ENCODE measurements at places on chromosomes 7 and 10. TPM values are rescaled to one million over a fixed set of nuclear protein-coding genes. Genes with fewer than 3 reads are reported as not detected.

Gene MKI67
- total RNA-seq = 159 TPM

Gene MRM2
- total RNA-seq = 47.8 TPM

Gene NT5C2
- total RNA-seq = 56.5 TPM

Gene HECTD2
- total RNA-seq = 6.2 TPM

Gene ZNF736
- 21.3 TPM for total RNA-seq

Gene INA
- 1.5 TPM for total RNA-seq

Gene C10orf53
- total RNA-seq = not detected

Gene USP54
- 9.7 TPM for total RNA-seq

Gene GPR15LG
- total RNA-seq = not detected

Gene GJD4
- total RNA-seq = not detected

Gene ADAM22
- total RNA-seq = 1.5 TPM

Gene ICA1
- 2.3 TPM for total RNA-seq

DNA sequence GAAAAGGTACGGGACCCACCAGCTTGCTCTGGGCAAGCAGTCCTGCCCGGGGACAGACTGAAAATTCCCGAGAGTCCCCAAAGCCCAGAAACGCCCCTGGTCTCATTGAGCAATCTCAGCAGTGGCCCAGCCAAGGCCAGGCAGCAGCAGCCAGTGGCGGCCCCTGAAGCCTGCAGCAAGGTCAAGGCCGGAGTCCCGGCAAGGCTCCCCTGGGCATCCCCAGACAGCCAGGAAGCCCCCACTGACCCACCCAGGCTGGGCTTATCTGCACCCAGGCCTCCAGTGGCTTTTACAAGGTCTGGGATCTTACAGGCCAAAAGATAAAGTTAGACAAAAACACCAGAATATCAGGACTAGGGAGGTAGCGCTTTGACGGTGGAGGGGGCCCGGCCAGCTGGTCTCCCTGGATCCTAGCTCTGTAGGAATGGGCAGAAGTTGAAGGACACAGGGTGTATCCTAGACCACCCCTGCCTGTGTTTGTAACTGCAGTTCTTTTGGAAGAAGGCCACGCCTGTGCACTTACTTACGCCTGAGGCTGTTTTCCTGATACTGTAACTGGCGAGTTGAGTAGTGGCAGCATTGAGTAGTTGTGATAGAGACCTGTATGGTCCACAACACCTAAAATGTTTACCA, 130.5 kb upstream of the NPS start:
- no peak for DNase-seq
- no peaks in the 10 kb centered on the region for H3K36me3 ChIP-seq
- no peaks in the 10 kb centered on the region for H3K4me1 ChIP-seq
- no peak overlapping the region for H3K4me3 ChIP-seq

DNA sequence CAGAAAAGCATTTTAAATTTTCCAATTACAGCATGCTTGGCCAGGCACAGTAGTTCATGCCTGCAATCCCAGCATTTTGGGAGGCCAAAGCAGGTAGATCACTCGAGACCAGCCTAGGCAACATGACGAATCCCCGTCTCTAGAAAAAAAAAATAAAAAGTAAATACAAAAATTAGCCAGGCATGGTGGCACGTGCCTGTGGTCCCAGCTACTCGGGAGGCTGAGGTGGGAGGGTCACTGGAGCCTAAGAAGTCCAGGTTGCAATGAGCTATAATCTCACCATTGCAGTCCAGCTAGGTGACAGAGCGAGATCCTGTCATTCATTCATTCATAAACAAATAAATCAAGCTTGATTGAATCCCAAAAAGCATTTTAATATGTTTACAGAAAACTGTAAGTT, 234.9 kb downstream of the PARD3 start:
- no peak overlapping the region for H3K4me3 ChIP-seq
- DNase-seq = no peak
- no peaks in the 10 kb centered on the region for H3K4me1 ChIP-seq
- H3K27me3 ChIP-seq = peaks cover 5% of the 10 kb centered on the region
- no peaks in the 10 kb centered on the region for H3K36me3 ChIP-seq
- no peak overlapping the region for H3K27ac ChIP-seq

- no peak overlapping the region for H3K27ac ChIP-seq
- no peaks in the 10 kb centered on the region for H3K27me3 ChIP-seq
- no peaks in the 10 kb centered on the region for H3K4me1 ChIP-seq
- peaks cover 24% of the 10 kb centered on the region for H3K36me3 ChIP-seq
- no peak overlapping the region for H3K4me3 ChIP-seq
Measured at GRCh38 chr7:44561481-44561880, 12.2 kb downstream of the DDX56 start.

DNA sequence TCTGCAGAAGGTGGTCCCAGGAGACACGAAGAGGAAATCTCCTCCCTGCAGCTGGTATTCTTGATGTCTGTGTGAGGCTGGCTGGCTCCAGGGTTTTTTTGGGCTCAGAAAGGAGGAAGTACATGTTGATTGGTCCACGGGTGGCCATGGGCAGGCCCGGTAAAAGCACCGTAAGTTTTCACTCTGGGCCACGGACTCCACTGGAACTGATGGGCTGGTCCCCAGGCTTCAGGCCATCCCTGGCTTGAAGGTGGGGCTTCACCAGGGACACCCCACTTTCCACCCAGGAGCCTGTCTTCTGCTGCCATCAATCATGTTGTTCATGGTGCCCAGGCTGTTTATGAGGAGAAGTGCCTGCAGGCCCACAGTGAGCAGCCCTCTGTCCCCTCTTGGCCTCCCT, 736.8 kb downstream of the PCDH15 start:
- no peak overlapping the region for H3K27ac ChIP-seq
- H3K36me3 ChIP-seq = no peaks in the 10 kb centered on the region
- no peaks in the 10 kb centered on the region for H3K27me3 ChIP-seq
- H3K4me3 ChIP-seq = no peak overlapping the region
- no peaks in the 10 kb centered on the region for H3K4me1 ChIP-seq

GRCh38 chr7:156105337-156106106, 293.3 kb upstream of the SHH start:
- no peaks in the 10 kb centered on the region for H3K4me1 ChIP-seq
- H3K27ac ChIP-seq = no peak overlapping the region
- H3K4me3 ChIP-seq = no peak overlapping the region
- no peaks in the 10 kb centered on the region for H3K36me3 ChIP-seq

GRCh38 chr7:45149606-45150005, 8.0 kb upstream of the RAMP3 start:
- peaks cover 8% of the 10 kb centered on the region for H3K27me3 ChIP-seq
- H3K4me3 ChIP-seq = no peak overlapping the region
- DNase-seq = no peak
- no peaks in the 10 kb centered on the region for H3K4me1 ChIP-seq
- no peak overlapping the region for H3K27ac ChIP-seq
- H3K36me3 ChIP-seq = no peaks in the 10 kb centered on the region

- H3K4me3 ChIP-seq = peak overlapping the region; percentile 53
- H3K36me3 ChIP-seq = peaks cover 41% of the 10 kb centered on the region
- H3K4me1 ChIP-seq = peaks cover 57% of the 10 kb centered on the region
- DNase-seq = no peak
Measured at GRCh38 chr7:129437190-129437589, 3.0 kb downstream of the STRIP2 start.

DNA sequence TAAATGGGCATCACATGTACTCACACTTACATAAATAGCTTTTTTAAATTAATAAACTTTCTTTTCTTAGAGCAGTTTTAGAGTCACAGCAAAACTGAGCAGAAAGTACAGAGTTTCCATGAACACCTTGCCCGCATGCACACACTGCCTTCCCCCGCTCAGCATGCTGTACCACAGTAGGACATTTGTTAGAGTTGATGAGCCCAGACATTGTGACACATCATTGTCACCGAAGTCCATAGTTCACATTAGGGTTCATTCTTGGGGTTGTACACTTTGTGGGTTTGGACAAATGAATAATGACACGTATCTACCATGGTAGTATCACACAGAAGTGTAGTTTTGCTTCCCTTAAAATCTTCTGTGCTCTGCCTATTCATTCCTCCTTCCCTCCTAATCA, 23.7 kb downstream of the UBN2 start:
- H3K36me3 ChIP-seq = peaks cover 26% of the 10 kb centered on the region
- DNase-seq = no peak

DNA sequence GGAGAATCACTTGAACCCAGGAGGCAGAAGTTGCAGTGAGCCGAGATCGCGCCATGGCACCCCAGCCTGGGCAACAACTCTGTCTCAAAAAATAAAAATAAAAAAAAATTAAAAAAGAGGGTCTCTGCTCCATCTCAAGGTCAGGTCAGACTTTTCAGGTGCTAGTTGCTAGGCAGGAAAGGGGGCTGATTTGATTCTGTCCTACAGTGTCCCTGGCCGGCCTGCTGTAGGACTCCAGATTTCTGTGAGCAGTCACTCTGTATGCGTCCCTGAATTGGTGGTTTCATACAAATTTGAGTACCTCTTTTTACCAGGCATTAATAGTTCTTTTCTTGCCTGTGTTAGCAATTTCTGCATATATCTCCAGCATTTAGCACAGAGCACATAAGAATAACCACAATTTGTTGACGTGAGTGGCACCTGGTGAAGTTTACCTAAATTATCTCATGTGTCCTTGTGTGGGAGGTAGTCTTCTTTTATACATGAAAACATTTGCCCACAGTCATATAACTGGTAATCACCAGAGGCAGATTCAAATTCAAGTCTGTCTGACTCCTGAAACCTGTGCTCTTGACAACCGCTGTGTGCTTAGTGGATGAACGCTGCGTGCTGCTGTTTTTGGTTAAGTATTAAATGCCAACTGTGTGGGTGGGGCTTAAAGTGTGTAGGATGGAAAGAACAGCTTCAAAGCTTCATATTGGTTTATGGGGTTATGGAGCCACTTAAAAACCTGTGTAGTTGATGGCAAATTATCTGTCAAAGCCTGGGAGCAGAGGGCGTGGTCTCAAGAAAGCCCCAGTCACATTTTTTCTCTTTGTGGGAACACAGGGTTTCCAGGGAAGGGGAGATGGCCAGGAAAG, 3.2 kb upstream of the ZNF775 start:
- DNase-seq = no peak
- peak overlapping the region; percentile 75 for H3K4me3 ChIP-seq
- H3K36me3 ChIP-seq = peaks cover 22% of the 10 kb centered on the region
- peak overlapping the region; percentile 87 for H3K27ac ChIP-seq
- peaks cover 54% of the 10 kb centered on the region for H3K4me1 ChIP-seq
- H3K27me3 ChIP-seq = no peaks in the 10 kb centered on the region

- peaks cover 12% of the 10 kb centered on the region for H3K36me3 ChIP-seq
- H3K27ac ChIP-seq = no peak overlapping the region
- H3K4me1 ChIP-seq = no peaks in the 10 kb centered on the region
- no peaks in the 10 kb centered on the region for H3K27me3 ChIP-seq
- H3K4me3 ChIP-seq = no peak overlapping the region
Measured at GRCh38 chr7:781936-782529, 50.2 kb upstream of the SUN1 start.

DNA sequence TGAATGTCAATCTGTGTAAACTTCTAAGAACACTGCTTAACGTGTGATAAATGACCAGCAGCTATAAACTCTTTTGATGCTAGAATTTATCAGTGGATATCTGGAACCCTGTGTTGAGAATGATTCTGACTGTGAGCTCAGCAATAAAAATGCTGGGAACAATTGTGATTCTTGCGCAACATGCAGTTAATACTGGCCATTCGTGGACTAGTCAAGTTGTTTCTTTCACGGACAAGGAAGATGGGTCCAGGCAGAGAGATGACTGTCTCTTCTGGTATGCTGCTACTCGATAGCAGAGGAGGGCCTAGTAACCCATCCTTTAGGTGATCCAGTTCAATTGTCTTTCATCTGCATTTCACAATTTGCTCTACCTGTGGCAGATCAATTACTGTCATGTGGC, 394.8 kb upstream of the IGFBP3 start:
- no peak overlapping the region for H3K4me3 ChIP-seq
- no peak overlapping the region for H3K27ac ChIP-seq
- H3K4me1 ChIP-seq = no peaks in the 10 kb centered on the region
- DNase-seq = no peak
- H3K27me3 ChIP-seq = no peaks in the 10 kb centered on the region

DNA sequence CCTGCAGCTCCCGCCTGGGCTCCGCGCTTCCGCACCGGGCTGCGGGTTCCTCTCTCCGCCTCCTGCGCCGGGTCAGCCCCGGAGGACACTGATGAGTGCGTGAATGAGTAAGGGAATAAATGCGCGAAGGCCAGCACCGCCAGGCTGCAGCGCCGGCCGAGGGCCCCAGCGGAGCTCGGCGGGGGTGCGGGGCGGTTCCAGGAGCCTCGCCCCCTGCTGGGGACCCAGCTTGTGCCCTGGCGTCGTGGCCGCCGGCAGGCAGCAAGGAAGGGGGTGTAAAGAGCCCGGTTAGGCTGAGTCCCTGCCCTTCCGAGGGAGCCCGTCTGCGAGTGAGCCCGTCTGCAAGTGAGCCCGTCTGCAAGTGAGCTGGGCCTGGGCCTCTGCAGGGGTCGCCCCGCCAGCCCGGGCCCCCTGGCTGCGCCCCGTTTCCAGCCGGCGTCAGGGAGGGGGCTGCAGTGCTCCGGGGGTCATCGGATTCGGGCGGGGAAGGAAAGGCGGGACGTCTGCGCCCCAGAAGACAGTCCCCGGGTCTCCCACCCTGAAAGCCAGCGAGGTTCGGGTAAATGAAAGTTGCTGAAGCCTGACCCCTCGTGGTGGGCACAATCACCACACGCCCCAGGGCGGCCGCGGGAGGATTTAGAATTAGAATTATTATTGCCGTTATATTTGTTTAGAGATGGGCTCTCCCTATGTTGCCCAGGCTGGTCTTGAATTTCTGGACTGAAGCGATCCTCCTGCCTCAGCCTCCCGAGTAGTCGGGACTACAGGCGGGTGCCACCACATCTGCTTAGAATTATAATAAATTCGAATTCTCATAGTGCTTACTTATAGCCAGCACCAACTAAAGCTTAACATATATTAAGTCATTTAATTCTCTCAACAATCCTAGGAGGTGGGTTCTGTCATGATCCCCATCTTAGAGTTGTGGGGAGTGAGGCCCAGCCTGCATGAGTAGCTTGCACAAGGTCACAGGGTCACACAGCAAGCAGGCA, 8.6 kb upstream of the CRYGN start:
- H3K4me1 ChIP-seq = peaks cover 5% of the 10 kb centered on the region
- H3K36me3 ChIP-seq = no peaks in the 10 kb centered on the region
- H3K4me3 ChIP-seq = peak overlapping the region; percentile 58
- H3K27me3 ChIP-seq = peaks cover 28% of the 10 kb centered on the region
- peak; percentile 60 for DNase-seq

DNA sequence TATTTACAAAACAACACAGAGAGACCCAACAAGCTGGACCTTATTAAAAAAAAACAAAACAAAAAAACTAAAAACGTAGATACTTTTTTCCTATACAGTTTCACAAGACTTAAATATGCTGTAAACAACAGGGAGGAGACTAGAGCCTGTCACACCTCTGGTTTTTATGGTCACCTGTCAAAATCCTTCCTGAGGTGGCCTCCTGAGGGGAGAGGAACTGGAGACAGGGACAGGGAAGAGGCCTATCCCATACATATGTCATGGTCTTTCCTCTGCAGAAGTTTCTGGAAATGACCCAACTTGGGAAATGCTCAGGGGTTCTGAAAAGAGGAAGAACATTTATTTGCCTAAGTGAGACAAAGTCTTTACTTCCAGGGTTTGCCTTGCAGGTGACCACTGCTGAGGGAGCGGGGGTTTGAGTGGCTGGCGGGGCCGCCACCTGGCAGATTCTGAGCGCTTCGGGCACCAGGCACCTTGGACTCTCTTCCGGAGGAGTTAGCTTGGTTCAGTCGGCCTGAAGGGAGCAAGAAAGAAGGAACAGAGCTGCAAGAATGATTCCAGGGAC, 18.3 kb downstream of the CPA1 start:
- peaks cover 13% of the 10 kb centered on the region for H3K4me1 ChIP-seq
- no peak for DNase-seq
- no peaks in the 10 kb centered on the region for H3K27me3 ChIP-seq
- H3K4me3 ChIP-seq = no peak overlapping the region
- no peak overlapping the region for H3K27ac ChIP-seq
